NCI-H1436 (cell line): ENCODE measurements at places on chromosomes 12 and 14.

GRCh38 chr12:16155938-16156337 is 121.5 kb downstream of the SLC15A5 start:
- DNase-seq = no peak

- no peak for DNase-seq
Measured at GRCh38 chr14:37403626-37404025, 191.4 kb downstream of the FOXA1 start.

GRCh38 chr14:95471016-95471415 is 45.4 kb downstream of the SYNE3 start:
- no peak for DNase-seq

- DNase-seq = no peak
Measured at GRCh38 chr12:113171543-113171942, 13.7 kb downstream of the DDX54 start.

GRCh38 chr12:96070670-96071279 is 35.4 kb upstream of the LTA4H start:
- DNase-seq = peak; percentile 46

- DNase-seq = no peak
Measured at GRCh38 chr14:34794217-34794616, 79.8 kb upstream of the CFL2 start.

- DNase-seq = no peak
Measured at GRCh38 chr12:95830335-95831089, 28.2 kb upstream of the SNRPF start.

DNA sequence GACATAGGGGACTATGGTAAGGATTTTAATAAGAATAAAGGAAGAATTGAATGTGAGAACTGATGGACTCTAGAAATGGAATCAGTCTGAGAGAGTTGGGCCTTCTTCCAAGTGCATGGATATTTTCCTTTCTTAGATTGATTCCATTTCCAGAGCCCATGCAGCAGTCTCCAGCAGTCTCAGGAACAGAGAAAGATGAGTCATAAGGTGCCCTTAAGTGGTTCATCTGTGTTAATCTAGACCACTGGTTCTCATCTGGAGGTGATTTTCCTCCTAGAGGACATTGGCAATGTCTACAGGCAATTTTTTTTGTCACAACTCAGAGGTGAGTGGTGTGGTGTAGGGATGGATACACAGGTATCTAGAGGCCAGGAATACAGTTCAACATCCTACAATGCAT is 25.9 kb downstream of the TRIM9 start:
- DNase-seq = no peak

DNA sequence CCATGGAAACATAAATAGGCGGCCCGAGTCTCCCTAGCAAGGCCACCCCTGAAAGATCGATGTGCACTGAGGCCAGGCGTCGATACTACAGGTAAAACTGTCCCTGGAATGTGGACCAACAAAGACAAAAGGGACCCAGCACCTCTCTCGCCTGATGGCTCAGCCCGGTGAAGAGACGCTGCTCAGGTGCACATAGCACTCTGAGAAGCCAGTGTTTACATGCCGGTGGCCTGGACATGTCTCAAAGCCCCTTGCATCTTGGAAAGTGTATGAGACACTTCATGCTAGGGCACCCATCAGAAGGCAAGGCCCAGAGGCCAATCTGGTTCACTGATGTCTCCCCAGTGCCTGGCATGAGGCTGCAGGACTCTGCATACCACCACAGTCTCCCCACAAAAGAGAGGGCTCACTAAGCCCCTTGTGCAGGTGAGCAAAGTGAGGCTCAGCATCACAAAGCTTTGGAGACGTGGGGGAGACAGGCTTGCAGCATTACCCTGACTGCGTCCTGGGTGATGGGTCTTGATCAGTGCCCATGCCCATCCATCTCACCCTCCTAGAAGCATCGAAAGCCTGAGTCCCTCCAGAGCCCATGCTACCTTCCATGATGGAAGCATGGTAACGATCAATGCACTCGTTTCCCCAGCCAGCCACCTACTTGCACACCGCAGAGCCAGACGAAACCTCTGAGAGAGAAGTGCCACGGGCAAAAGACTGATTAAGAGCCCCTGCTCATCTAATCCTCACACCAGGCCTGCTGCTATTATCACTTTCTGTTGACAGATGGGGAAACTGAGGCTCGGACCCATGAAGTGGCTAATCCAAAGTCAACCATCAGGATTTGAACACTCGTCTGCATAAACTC is 16.1 kb downstream of the BCL11B start:
- DNase-seq = no peak
